ENCODE measurements at places on chromosomes 16 and 17.

DNA sequence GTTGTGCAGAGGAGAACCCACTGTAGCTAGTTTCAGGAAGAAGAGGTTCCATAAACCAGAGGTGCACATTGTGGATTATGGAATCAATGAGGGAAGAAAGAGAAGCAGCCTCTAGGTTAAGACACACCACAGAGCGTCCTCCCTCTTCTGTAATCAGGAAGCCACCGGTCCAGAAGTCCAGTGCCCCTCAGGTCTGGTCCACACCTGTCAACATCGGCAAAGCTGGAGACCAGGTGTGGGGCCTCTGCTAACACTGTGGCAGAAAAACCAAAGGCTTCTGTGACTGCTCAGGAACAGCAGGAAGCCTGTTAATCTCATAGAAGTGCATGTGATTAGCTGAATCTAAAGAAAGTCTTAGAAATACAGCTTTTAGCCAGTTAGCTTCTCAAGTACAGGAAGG, 23.3 kb downstream of the LIMD2 start:
- DNase-seq, result no peak

DNA sequence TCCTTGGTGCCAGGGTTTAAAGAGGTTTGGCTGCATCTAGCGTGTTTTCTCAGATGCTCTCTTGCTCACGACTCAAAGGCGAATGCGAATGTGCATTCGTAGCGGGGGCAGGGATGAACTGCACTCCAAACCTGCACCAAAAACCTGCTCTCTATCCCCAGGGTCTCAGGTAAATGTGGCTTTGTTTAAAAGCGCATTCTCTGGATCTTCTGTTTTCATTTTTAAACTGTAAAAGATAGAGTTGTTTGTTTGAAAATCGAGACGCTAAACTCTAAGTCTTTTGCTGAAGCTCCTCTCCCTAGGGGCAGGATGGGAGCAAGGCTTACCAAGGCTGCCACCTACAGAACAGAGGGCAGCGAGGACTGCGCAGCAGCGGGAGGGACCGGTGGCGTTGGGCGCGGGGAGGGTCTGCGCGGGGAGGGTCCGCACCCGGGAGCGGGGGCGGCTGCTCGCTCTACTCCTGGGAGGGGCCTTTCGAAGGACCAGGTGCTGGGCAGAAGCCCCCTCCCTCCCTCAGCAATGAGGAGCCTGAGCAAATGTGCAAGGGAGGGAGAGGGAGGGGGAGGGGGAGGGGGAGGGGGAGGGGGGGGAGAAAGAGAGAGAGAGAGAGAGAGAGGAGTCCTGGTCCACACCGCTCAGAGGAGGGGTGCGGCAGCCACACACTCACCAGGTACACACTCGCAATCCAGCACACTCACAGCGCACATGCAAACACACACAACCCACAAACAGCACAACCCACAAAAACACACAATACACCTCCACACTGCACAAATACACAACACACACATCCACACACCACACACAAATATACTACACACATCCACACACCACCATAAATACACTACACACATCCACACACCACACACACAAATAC, 142.8 kb downstream of the GRIN2A start:
- DNase-seq, result peak; percentile 48

DNA sequence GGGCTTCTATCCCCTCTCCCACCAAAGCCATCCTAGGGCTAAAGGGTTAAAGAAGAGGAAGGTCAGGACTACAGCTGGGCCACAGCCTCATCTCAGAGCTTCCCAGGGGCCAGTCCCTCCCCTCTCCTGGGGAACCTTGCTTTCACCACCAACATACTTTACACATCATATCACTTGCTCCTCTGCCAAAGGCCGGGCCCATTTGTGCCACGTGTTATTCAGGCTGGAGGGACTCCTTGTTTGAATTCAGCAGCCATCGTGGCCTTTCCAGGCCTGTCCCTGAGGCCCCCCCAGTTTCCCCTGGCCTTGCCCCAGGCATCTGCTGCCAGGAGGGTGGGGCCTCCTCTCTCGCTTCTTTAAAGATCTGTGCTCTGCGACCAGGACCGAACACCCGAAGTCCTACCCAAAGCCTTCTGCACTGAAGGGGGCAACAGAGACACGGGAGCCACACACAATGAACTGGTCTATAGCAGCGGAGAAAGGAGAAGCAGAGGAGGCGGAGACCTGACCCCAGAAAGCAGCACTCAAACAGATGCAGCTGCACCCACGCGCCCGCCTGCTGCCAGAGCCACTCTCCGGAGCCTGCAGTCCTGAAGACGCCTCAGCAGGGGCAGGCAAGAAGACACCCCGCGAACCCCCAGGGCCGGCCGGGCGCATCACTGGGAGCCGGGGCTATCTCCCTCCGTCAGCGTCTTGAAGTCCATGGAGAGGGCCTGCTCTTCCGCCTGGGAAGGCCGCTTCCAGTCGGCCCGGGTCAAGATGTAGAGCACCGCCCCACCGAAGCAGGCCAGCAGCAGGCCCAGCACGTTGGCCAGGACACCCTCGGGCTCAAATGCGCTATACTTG, 12.1 kb downstream of the CYB561 start:
- peak; percentile 98 for DNase-seq

- DNase-seq, result no peak
Observed at GRCh38 chr17:56577843-56578204, 15.7 kb upstream of the NOG start.

GRCh38 chr17:19387921-19388521, 1.0 kb upstream of the MFAP4 start:
- DNase-seq, result peak; percentile 77

DNA sequence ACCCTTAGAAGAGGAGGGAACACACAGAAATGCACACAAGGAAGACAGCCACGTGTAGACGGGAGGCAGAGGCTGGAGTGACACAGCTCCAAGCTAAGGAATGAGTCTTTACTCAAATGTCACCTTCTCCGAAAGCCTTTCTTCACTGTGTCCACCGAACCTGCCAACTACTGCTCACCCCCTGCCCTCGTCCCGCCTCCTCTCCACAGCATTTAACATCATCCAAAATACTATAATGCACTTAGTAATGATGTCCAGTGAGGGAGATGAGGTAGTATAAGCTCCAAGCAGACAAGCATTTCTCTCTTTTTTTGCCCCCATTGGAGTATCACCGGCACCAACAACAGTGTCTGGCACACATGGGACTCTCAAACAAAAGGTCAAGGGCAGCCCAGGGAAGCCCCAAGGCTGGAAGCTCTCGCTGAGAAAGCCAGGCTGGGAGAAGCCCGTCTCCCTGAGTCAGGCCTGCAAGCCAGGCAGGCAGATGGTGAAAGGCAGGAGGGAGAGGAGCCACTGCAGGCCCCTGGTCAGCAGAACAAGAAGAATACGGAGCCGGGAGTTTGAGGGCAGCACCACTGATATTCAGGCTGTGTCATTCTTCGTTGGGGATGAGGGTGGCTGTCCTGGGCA, 25.9 kb downstream of the ZFHX3 start:
- no peak for DNase-seq

GRCh38 chr17:77287432-77288068, 146.8 kb downstream of the SEC14L1 start:
- peak; percentile 92 for DNase-seq

GRCh38 chr17:59490216-59490615, 75.2 kb upstream of the DHX40 start:
- no peak for DNase-seq

DNA sequence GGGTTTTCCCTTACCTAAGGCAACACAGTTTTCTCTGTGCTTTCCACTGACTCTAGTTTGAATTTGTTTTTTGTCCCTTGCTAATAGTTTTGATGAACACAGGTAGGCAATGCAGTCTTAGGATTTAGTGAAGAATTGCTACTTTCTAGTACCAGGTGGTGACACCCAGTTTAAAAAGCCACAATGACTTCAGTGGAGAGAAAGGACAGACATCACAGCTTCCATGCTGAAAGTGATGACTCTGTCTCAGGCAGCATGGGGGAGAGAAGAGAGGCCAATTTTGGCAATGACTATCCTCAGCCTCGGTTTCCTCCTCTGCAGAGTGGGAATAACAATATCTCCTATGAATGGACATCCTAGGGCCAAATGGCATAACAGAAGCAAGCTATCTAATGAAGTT, 118.8 kb downstream of the AXIN2 start:
- DNase-seq, result no peak

Data from EL (cell line).